ENCODE measurements at places on chromosomes 13 and 19. TPM values are rescaled to one million over a fixed set of nuclear protein-coding genes. Genes with fewer than 3 reads are reported as not detected.
A peak's percentile ranks its signal among the peaks of the same experiment; 100 is the strongest.

DNA sequence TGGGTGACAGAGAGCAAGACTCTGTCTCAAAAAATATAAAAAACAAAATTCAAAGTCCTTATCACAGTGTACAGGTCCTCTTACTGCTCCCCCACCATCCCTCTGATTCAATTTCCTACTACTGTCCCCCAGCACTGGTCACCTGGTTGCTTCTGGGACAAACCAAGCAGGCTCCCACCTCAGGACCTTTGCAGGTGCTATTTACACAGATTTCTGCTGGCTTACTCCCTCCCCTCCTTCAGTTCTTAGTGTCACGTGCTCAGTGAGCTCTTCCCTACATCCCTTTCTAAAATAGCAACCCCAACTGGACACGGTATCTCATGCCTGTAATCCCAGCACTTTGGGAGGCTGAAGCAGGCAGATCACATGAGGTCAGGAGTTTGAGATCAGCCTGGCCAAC, 6.0 kb downstream of the IRF2BP1 start:
- DNase-seq, result no peak

- DNase-seq, result no peak
Observed at GRCh38 chr19:41694831-41695635, 7.0 kb upstream of the CEACAM7 start.

GRCh38 chr19:21750586-21751128, 16.7 kb downstream of the ZNF100 start:
- DNase-seq, result no peak

DNA sequence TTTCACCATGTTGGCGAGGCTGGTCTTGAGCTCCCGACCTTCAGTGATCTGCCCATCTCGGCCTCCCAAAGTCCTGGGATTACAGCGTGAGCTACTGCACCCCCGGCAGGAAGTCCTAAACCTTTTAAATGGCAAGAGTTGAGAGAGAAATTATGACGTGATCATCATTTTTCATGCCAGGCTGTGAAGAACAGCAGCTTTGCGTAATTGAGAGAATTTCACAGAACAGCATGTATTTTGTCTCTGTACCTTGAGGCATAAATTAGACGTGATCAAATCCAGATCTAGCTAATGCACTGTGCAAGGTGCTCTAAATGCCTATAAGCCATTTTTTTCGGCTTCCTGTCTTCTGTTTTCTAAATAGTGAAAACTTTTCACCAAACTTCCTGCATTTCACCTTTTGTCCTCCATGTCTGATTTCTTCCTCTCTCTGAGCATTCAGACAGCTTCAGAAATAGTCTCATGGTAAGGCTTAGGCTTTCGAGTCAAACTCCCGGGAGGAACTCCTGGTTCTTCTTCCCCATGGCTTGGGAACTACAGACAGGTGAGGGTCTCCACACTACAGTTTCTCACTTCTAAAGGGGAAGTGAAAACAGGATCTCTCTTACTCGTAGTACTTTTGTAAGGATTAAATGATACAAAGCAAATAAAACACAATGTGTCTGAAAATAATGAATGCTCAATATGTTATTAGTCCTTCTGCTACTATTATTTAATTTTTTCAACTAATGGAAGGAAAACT, 51.0 kb downstream of the WDFY2 start:
- DNase-seq, result no peak

GRCh38 chr19:43765109-43765876, 10.5 kb upstream of the SMG9 start:
- peak; percentile 92 for DNase-seq

DNA sequence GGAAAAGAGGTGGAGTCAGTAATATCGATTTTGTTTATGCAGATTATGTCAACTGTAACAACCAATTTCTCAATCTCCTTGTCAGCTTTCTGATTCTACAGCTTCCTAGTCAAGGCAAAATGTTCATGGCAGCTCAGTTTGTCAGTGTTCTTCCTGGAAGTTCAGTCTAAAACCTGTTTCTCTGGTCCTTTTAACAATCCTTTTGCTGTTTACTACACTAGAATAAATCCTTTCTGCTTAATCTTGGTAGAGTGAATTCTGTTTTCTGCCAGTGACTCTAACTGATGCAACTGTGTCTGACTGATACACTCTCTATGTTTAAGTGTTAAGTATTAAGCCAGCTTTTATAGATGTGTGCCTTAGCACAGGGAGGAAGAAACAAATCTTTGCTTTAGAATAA, 516.9 kb upstream of the KLF12 start:
- peak; percentile 21 for DNase-seq

DNA sequence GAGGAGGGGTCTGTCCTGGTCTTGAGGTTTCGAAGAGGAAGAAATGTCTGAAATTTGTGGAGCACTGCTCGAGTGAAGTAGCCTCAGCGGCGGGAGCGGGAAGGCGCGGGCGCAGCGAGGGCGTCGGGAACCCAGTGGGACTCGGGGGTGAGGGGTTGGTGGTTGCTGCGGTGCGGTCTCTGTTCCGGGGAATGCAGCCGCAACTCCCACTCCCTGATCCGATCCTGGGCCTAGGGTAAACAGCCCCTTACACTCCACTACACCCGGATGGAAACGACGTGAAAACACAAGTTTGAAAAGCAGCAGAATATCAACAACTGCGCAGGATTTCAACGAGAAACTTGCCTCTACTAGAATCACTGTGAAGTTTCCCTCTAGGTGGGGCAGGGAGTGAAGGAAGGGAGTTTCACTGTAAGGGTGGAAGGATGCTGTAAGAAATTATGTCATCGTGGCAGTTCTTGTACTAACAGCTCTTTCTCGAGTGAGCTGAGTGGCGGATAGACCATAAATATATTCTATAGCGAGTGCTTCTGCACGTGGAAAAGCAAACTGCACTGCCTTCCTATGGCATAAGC, 2.0 kb upstream of the KLF12 start:
- no peak for DNase-seq

FCAR gene
- not detected for total RNA-seq

RAP2A gene
- 21.9 TPM for total RNA-seq

ZNF888 gene
- 5.3 TPM for total RNA-seq

PTBP1 gene
- 244 TPM for total RNA-seq

HCN2 gene
- 0.20 TPM for total RNA-seq
